ENCODE measurements at places on chromosomes 16 and 17.

- DNase-seq: no peak
Observed at GRCh38 chr16:80263181-80263823, 277.5 kb upstream of the DYNLRB2 start.

DNA sequence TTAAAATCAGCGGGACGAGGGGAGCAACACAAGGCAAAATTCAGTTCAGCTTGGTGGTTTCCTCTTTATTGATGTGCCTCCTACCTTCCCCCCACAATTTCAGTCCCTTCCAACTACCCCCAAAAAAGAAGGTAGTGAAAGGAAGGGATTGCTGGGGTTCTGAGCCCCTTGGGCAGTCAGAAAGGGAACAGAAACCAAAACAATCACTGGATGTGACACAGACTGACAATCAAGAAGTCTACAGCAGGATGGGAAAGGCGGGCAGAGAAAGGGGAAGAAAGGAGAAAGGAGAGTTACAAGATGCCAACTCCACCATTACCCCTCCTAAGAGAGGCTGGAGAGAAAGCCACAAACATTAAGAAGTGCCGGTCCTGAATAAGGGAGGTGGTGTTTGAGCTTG lies 1.1 kb upstream of the PHF23 start:
- DNase-seq: no peak

DNA sequence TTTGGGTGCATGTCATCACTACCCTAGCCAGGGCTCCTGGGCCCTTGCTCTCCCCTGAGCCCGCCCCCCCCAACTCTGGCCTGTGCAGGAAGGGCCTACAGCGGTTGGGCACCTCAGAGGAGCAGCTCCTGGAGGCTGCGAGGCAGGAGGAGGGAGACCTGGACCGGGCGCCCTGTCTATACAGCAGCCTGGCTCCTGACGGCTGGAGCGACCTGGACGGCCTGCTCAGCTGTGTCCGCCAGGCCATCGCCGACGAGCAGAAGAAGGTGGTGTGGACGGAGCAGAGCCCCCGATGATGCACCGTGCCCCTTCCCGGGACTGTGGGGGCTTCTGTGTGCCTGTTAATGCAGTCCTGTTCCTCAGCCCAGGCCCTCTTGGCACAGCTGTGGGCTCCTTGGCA lies 12.1 kb downstream of the SGSH start:
- DNase-seq: no peak

DNA sequence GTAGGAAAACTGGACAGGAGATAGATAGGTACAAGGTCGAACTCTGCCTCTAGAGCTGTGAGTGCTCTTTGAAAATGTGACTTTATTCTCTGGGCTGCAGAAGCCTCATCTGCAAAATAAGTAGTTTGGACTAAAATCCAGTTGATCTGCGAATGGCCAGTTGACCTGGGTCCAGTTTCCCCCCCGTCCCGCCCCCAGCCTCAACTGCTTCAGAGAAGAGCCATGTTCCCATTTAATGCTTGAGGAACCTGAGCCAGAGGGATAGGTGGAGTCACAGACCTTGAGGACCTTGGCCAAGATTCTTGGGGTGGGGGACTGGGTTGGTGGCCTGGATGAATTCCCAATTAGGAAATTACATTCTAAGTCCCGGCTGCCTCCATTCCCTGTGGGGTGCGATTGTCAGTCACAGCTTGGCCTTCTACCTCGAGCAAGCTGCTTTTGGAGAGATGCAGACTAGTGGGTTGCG lies 14.1 kb downstream of the TBX2 start:
- no peak for DNase-seq
